IPS-NIHi11 (cell line): ENCODE measurements at places on chromosomes 2 and 18.

DNA sequence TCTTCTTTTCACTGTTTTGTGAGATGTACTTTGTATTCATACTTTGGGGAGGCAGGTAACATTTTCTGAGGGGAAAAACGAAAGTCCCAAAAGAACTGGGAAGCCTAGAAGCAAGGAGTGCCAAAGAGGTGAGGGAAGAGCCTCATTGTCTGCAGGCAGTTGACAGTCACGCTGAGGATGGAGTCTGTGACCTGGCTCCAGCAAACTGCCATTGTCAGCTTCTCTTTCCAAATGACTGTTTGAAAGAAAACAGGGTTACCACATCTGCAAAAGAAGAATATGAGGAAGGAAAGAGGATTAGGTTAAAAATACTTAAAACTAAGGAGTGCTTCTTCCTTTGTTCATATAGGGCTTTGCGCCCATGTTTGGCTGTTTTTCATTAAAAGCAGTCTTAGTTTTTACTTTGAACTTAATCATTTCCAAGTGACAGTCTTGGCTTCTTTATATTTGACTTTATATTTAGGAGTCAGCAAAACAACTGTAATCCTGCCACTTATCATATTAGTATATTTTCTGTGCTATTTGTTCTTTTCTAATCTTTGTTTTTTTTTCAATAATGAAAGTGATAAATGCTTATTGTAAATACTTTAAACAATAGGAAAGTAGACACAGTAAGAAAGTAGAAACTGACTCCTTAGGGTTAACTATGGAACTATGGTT is 35.0 kb downstream of the CERS6 start:
- no peak for DNase-seq

DNA sequence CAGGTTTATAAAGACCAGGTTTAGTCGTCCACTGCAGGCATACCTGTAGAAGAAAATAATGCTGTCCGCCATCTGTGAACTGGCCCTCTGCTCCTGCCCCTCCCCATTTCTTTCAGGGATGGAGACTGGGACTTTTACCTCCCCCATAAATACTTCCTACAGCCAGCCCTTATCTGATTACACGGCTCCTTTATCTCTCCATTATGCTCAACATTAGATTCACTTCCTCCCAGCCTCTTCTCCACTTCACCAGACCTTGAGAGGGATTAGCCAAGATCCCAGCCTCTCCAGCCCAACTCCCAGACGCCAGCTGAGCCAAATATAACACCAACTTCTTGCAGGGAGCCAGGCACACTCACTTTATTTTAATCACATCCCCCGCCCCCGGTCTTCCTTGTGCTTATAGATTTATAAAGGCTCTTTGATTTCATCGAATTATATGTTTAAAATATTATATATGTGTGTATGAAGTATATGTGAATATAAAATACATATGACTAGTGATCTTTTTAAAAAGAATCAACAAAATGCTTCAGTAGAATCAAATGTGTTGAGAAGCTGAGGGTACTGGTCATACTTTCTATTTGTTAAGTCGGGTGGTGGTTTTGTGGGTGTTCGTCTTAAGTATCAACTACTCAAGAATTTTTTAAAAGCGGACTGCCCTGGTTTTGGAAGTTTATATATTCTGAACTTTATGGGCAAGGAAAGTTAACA is 81.0 kb downstream of the SPRED2 start:
- no peak for DNase-seq

- DNase-seq: no peak
Observed at GRCh38 chr18:79393181-79393634, 2.5 kb upstream of the NFATC1 start.

- peak; percentile 93 for DNase-seq
Observed at GRCh38 chr2:37324786-37325624, at the start of gene PRKD3. Gene PRKD3, minus strand, starts transcription at chr2:37324833. Its CDS starts 8,309 bp downstream, at chr2:37316524.

DNA sequence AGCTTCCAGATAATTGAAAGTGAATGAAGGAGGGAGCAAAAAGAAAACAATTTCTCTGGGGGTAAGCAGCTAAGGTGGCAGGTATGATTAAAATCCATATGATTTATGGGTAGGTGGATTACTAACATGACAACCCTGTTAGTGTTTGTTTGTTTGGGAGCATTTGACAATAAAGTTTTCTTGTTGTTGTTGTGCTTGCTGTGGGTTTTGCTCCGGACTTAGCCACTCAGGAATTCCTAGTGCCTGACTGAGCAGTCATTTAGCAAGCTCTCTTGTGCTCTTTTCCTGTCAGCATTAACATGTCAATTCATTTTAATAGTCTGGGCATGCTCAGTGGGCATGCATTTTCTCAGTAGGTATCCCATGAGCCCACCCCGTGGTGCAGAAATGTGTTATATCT is 674.8 kb upstream of the ZEB2 start:
- peak; percentile 17 for DNase-seq

DNA sequence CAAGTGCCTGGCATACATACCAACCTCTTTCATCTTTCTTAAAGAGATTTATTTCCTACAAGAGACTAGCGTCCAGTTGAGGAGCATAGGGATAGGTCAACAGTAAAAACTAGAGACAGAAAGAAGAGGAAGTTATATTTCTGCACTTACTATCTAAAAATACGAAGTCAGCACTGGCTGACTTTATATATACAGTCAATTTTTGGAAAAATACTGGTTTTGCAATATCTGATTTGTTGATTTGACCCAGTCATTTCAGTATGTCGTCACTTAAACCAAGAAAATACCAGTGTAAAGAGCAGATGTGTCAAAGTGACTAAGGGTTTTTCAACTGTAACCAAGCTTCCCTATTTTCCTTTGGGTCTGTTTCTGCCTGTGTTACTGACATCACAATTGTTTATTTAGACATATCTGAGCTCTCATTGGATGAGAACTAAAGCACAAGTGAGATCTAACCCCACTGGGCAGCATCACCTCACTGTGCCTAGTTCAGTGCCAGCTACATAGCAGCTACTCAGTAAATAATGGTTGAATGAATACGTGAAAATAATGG is 23.0 kb downstream of the CYTIP start:
- no peak for DNase-seq

DNA sequence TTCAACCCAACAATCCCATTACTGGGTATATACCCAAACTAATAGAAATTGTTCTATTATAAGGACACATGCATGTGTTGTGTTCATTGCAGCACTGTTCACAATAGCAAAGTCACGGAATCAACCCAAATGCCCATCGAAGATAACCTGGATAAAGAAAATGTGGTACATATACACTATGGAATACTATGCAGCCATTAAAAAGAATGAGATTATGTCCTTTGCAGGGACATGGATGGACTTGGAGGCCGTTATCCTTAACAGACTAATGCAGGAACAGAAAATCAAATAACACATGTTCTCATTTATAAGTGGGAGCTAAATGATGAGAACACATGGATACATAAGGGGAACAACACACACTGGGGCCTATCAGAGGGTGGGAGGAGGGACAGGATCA is 65.8 kb downstream of the CCDC138 start:
- DNase-seq: no peak

GRCh38 chr2:235330775-235331451 is 162.9 kb upstream of the AGAP1 start:
- no peak for DNase-seq

DNA sequence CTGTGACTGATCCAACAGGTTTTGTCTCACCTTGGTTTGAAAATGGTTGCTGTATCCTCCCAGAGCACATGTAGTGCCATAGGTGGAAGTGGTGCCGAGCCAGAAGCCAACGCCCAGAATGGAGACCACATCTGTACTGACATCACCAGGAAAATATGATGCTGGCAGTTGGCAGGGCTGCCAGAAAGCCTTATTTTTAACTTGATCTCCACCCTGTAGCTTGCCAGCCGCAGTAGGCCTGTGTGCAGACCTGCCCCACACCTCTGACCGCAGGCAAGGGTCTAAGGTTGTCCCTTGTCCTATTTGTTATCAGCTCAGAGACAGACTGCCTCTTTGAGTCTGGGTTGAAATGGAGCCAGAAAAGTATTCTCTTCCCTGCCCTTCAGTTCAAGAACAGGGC is 123.5 kb upstream of the EML6 start:
- no peak for DNase-seq

GRCh38 chr2:10846110-10846861 is 33.7 kb upstream of the PDIA6 start:
- DNase-seq: no peak

GRCh38 chr2:100106460-100106859 is 35.9 kb downstream of the AFF3 start:
- peak; percentile 47 for DNase-seq

GRCh38 chr2:27441958-27442919 is at the start of gene KRTCAP3:
Gene KRTCAP3, plus strand, starts transcription at chr2:27442381. Its CDS starts 32 bp downstream, at chr2:27442413.
- DNase-seq: peak; percentile 100

GRCh38 chr18:38256366-38256765 is 690.8 kb upstream of the CELF4 start:
- DNase-seq: no peak
